ENCODE measurements at places on chromosomes 5 and 9.

- no peak for DNase-seq
Observed at GRCh38 chr5:147344861-147345260, 110.0 kb downstream of the STK32A start.

DNA sequence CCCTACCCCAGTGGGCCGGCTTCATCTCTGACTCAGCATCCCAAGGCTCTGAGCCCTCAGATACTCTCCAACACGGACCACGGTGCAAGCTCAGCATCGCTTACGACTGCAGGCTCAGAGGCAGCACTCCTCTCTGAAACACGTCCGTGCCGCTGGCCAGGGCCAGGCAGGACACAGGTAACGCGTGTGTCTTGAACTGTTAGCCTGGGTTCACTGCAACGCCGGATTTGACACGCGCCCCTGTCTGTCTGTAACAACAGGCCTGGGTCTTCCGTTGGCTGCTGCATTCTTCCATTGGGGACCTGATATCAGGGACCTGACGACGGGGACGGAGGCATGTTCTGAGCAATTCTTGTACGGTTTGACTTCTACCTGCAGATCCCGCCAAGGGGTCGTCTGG, 6.4 kb downstream of the SLC6A3 start:
- DNase-seq: no peak

DNA sequence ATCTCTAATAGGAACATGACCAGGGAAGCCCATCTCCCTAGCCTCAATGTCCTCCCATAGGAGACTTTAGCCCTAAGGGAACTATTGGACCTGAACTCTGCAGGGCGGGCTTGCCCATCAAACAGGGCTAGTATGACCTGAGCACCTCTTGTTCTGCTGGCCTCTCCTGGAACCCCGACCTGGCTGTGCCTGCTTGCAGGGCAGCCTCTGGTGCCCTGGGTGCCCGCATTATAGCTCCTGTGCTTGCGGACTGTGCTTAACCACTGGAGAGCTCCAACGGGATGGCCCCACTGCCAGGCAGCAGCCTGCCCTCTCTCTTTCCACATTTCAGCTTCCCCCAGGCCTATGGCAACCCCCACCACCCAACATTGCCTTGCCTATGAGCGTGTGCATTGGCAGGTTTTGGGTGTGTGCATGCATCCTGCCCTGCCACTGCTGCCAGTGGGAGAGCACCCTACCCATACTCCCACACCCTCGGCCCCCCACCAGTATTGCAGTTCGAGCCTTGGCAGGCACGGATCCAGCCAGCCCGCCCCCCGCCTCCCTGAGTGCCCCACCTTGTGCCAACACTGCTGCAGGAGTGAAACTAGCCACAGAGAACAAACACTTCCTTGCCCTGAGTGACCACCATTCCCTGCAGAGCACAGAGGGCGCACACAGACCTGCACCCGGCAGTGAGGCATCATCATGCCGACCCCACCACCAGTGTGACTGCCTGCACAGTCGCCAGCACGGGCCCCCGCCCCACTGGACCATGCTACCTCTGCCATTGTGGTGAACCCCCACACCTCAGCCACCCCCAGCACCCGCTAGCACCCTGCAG, 1123.8 kb upstream of the CDH6 start:
- DNase-seq: no peak

- no peak for DNase-seq
Observed at GRCh38 chr9:136521537-136521936, 24.3 kb downstream of the NOTCH1 start.

- no peak for DNase-seq
Observed at GRCh38 chr5:39224196-39224761, 4.9 kb upstream of the FYB1 start.

DNA sequence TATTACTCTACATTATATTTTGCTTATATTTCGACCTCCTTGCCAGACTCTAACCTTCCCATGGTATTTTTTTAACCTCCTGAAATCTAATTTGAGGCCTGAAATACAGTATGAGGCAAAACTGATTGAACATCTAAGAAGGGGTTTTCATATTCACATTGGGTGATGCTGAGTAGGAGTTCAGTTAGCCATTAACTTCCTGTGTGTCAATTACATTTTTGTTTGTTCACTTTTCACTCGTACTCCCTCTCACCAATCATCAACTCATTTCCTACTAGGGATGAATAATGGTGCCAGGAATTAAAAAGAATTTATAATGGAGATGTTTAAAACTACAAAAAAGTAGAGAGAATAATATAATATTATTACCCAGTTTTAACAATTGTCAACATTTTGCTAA, 27.6 kb upstream of the GLRA1 start:
- no peak for DNase-seq

DNA sequence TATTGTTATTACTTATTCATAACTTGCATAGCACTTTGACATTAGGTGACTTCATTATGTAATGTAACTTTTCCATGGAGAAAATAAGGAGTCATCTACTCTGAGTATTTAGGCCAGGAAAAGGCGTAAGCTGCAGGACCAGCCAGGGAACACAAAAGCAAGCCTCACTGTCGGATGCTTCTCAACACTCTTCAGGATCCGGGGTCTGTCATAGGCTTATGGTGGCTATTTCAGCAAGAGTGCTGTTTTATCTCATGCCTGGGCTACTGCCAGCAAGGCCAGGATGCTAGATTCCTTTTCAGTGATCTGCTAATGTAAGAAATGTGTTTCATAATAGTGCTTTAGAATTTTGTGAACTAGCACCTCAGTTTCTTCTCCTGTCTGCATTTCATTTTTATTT, 162.4 kb downstream of the CHSY3 start:
- no peak for DNase-seq

DNA sequence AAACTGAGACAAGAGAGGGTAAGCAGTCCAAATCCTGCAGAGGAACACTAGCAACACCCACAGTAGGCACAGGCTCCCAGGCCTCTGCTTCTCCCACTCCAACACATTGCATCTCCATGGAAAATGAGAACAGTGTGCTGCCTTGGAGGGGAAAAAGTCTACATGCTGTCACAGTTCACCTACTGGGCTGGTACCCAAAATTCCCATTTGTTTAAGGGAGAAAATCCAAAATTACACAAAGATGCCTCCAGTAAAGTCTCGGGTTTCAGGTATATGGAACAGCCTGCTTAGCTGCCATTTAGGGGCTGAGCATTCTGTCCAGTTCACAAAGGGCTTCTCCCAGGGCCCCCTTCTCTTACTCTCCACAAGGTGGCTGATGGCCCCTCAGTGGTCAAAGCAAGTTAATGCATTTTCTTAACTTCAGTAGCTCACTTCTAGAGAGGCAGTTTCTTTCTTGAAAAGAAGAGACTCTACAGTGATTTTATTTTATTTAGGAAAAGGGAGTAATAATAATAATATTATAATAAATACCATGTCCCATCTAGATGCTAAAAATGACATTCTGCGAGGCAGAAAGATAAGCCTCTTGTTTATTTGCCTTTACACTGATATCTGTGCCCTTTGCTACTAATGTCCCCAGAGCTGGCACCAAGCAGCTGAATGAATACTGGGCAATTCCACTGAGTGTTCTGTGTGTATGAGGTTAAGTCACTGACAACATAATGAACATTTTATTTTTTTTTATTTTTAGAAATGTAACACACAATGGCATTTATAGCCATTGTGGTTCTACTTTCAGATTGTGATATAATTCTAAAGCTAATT, 89.4 kb downstream of the RGS7BP start:
- no peak for DNase-seq

DNA sequence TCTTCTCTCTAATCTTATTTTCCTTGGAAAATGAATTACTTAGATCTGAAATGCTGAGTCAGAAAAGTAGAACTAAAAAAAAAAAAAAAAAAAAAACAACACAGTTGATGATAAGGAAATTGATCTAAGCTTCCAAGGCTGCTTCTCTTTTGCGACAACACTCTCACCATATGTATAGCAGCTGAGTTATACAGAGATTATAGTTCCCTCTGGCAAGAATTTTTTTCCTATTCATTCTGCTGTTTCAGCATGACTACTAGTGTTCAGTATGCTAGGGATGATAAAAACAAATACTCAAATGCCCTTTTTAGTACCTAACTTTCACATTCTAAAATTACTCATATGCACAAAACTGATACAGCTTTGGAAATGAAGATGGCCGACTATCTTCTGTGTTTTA, 267.3 kb downstream of the MLLT3 start:
- DNase-seq: no peak

DNA sequence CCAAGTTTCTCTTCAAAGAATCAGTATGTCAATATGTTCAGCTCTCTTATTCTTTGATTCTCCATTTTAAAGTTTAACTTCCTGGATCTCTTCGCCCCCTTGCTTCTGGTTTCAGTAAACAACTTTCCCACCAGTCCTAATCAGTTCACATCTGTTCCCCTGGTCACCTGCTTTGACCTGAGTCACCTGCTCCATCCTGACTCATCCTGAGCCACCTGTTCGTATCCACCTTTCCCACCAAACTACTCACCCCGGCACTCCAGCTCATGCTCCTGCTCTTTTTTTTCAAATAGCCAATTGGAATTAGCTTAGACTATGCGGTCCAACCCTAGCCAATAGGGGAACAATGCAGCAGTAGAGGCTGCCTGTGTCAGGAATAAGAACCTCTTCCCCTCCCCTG, 23.6 kb upstream of the CSF1R start:
- DNase-seq: no peak

DNA sequence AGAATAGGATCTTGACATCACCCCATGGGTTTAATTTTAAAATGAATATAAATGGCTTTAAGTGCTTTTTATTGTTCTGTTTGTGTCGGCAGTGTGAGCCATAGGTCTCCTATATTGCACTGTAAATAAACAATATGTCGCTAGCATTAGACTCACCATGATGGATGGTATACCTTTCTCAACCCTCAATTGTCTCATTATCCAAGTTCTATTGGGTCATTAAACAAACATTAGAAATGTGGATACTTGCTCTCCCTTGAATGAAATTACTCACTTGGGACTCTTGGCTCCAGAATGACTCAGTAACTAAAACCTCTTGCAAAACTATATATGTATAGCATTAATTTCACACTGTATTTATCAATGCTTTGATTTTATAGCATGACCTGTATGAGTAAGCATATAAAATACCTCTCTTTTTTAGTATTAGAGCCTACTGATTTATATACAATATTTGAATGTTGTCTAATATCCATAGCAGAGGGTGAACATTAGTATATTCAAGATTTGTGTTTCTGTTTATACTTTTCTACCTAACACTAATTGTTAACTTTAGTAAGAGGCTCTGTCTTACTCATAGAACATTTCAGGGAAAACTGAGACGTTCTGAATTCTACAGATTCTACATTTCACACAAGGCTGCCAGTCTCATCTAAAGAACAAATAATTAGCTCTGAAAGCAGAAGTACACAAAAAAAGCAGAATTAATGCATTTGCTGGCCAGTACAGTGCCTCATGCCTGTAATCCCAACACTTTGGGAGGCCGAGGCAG, 303.8 kb upstream of the PRR16 start:
- DNase-seq: no peak

DNA sequence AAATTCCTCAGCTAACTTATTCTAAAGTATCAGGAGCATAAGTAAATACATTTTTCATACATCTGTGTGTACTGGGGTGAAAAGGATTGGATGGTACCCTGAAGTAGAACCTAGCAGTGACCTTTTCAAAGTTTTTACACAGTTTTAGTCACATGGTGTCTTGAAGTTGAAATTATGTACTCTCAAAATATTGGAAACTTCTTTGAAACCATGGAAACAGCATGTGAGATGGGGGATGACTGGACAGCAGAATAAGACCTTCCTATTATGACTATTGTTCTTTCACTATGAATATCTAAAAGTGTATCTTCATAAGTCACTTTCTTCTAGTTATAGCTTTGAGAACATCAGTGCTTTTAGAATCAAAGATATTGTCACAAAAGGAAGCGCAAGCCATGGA, 301.5 kb upstream of the ELAVL2 start:
- no peak for DNase-seq

DNA sequence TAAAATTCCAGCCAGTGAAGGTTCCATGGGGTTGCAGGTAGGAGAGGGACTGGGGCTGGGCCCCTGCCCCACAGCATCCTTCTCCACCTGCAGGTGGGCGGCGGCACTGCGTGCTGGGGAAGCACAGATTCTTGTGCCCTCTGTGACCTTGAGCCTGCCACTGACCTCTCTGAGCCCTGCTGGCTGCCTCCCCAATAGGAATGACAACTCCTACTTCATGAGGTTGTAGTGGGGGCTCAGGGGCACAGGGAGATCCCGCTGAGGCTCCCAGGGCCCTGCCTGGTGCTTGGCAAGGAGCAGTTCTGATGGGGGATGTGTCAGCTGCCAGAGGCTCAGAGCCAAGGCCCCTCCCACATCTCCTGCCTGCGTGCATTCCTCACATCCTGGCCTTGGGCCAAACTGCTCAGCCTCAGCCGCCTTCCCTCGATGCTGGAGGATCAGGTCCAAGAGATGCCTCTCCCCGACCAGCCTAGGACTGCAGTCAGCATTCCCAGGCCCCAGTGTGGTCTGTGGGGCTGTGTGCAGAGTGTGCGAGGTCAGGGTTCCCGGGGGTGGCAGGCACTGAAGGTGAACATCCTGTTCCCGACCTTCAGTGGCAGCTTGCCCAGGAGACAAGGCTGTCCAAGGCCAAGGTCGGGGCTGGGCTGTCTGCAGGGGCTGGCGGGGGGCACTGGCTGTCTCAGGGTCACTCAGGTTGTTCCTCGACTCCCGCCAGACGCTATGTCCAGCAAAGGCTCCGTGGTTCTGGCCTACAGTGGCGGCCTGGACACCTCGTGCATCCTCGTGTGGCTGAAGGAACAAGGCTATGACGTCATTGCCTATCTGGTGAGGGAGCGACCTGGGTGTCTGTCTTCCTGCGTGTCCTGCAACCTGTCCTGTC, 7.0 kb downstream of the ASS1 start:
- peak; percentile 94 for DNase-seq

DNA sequence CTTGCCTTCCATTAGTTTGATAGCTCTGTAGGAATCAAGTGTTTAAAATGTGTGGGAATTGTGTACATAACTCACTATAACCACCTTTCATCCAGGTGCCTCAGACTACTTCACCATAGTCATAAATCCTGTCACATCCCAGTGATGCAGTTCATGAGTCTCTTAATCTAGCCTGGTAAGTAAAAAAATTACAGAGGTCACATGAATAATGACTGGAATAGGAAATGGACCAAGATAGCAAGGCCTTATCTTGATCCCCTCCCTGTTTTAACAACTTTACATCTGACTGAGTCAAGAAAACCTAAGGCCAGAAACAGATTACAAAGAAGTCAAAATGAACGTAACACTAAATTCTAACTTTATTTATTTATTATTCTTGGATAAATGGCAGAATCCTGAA, 1.5 kb upstream of the RNF145 start:
- DNase-seq: no peak

- DNase-seq: no peak
Observed at GRCh38 chr9:111632695-111633388, 1.7 kb downstream of the DNAJC25 start.

GRCh38 chr9:132238026-132238972, 76.4 kb downstream of the NTNG2 start:
- DNase-seq: no peak

GRCh38 chr5:16066320-16066719, 113.3 kb downstream of the MARCHF11 start:
- no peak for DNase-seq

GRCh38 chr9:134056483-134057306, 11.1 kb downstream of the BRD3 start:
- DNase-seq: no peak

Measured in smooth muscle cell of the brain vasculature (primary cell).